ENCODE measurements at places on chromosomes 1 and 21. TPM values are rescaled to one million over a fixed set of nuclear protein-coding genes. Genes with fewer than 3 reads are reported as not detected.

GRCh38 chr1:174682419-174683008 lies 234.8 kb downstream of the GPR52 start:
- DNase-seq, result no peak
- peaks cover 15% of the 10 kb centered on the region for H3K4me1 ChIP-seq
- no peaks in the 10 kb centered on the region for H3K36me3 ChIP-seq
- no peak overlapping the region for H3K4me3 ChIP-seq
- H3K27ac ChIP-seq, result no peak overlapping the region

The ERICH3 gene
- not detected for total RNA-seq

The ETV3L gene
- 3.6 TPM for total RNA-seq

DNA sequence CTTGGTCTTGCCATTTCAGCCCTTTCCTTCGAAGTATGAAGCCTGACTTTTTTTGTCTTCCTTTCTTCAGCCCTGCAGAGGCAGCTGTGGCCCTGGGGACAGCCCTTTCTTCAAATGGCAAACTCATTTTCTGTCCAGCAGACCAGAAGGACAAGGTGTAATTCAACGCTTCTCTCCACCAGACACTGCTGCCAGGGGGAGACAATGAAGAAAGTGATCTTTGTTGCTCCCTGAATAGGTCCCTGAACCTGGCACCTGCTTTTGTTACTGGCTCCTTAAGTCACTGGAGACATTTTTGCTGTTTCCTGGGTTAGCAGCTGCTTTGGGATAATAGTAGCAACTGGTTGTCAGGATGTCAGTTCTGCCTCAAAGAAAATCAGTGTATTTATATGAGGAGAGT lies 50.8 kb upstream of the MACF1 start:
- DNase-seq, result no peak
- peaks cover 10% of the 10 kb centered on the region for H3K27me3 ChIP-seq
- no peaks in the 10 kb centered on the region for H3K36me3 ChIP-seq
- H3K27ac ChIP-seq, result no peak overlapping the region
- H3K4me1 ChIP-seq, result peaks cover 7% of the 10 kb centered on the region

GRCh38 chr1:84686223-84686622 lies 4.0 kb downstream of the SSX2IP start:
- H3K4me1 ChIP-seq, result peaks cover 35% of the 10 kb centered on the region
- H3K4me3 ChIP-seq, result peak overlapping the region; percentile 45
- H3K27ac ChIP-seq, result peak overlapping the region; percentile 52
- no peaks in the 10 kb centered on the region for H3K27me3 ChIP-seq

- DNase-seq, result no peak
- peaks cover 44% of the 10 kb centered on the region for H3K4me1 ChIP-seq
- no peak overlapping the region for H3K4me3 ChIP-seq
- H3K27me3 ChIP-seq, result no peaks in the 10 kb centered on the region
These were observed 126.5 kb downstream of the AKT3 start for GRCh38 chr1:243723458-243724043.

The MAP1LC3C gene
- total RNA-seq, result not detected

The RPL11 gene
- total RNA-seq, result 666 TPM

The COL11A1 gene
- total RNA-seq, result not detected

DNA sequence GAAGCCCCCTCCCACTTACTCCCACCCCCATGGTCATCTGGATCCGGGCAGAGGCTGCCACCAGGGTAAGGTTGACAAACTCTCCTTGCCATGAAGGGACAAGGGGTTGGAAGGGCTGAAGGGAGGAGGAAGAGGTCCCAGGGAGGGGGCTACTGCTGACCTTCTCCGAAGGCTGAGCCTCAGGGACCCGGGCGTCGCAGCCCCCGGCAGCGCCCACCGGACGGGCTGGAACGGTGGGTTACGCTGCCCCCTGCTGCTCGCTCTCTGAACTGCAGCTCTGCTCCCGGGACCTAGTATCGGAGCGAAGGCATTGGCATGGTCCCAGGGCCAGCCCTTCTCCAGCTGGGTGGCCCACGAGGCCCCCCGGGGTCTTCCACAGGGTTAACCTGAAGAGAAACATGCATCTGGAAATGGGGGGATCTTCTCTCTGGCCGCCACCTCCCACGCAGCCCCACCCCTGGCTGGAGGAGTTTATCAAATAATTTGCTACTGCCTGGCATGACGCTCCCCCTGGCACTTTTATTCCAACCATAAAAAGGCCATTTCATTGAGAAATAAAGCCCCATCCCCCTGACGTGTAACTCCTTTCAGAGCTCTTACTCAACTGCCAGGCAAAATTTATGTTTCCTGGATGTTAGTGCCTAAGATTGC lies 70.4 kb upstream of the TARDBP start:
- peaks cover 23% of the 10 kb centered on the region for H3K4me1 ChIP-seq
- H3K27ac ChIP-seq, result no peak overlapping the region
- no peak overlapping the region for H3K4me3 ChIP-seq
- no peaks in the 10 kb centered on the region for H3K36me3 ChIP-seq
- H3K27me3 ChIP-seq, result peaks cover 19% of the 10 kb centered on the region

DNA sequence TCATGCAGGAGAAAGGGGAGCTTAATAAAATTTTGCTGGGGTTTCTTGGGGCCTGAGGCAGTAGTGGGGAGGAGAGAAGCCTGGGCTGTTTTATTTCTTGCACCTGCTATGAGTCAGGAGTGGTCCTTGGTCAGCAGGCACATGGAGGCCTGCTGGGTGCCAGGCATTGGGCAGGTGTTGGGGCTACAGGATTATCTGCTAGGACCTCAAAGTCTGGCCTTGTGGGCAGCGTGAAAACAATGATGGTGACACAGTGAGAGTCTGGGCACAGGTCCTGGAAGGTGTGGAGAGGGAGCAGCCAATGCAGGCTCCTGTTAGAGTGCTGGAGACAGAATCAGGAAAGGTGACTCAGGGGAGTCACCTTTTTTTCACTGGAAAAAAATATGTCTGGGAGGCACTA lies 17.2 kb downstream of the ROR1 start:
- no peak overlapping the region for H3K27ac ChIP-seq
- H3K27me3 ChIP-seq, result peaks cover 12% of the 10 kb centered on the region

GRCh38 chr21:27700974-27701614 lies 734.2 kb upstream of the ADAMTS5 start:
- DNase-seq, result peak; percentile 69
- no peak overlapping the region for H3K4me3 ChIP-seq
- no peak overlapping the region for H3K27ac ChIP-seq
- no peaks in the 10 kb centered on the region for H3K4me1 ChIP-seq
- peaks cover 8% of the 10 kb centered on the region for H3K27me3 ChIP-seq
- H3K36me3 ChIP-seq, result no peaks in the 10 kb centered on the region

- peaks cover 19% of the 10 kb centered on the region for H3K4me1 ChIP-seq
- peak overlapping the region; percentile 99 for H3K4me3 ChIP-seq
- H3K36me3 ChIP-seq, result no peaks in the 10 kb centered on the region
- H3K27me3 ChIP-seq, result no peaks in the 10 kb centered on the region
These were observed 940 bp upstream of the ATAD3A start for GRCh38 chr1:1510912-1511532.

The ST6GALNAC5 gene
- total RNA-seq, result not detected

DNA sequence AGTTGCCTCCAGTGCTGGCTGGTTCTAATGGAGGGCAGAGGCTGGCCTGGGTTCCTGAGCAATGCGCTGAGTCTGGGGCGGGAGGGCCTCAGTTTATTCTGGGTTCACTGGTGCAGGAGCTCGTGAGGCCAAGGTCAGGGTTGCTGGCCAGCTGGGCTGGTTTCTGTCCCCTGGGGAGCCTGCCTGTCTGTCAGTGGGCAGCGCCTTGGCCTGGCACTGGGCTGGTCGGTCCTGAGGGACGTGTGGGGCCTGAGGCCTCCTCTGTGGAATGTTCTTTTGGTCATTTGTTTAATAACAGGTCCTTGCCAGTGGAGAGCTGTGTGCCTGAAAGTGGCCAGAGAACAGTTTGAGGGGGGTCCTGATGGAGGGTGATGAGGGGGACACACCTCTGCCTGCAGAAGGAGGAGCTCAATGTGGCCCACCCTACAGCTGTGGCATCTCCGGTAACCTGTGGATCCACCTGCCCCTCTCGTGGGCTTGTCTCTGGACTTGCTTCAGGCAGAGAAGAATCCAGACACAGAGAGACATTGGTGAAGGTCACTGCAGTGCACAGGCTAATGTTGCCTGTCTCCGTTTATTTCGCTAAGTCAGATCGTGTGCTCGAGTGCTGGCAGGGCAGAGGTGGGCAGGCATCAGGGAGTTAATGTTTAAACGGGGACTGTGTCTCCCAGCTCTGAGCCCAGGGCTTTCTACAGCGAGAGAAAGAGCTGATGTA lies 34.6 kb downstream of the COQ8A start:
- peak overlapping the region; percentile 54 for H3K27ac ChIP-seq
- peaks cover 9% of the 10 kb centered on the region for H3K36me3 ChIP-seq
- DNase-seq, result no peak
- H3K27me3 ChIP-seq, result no peaks in the 10 kb centered on the region

GRCh38 chr1:30638811-30639210 lies 84.6 kb downstream of the MATN1 start:
- no peak for DNase-seq
- no peaks in the 10 kb centered on the region for H3K4me1 ChIP-seq
- H3K4me3 ChIP-seq, result no peak overlapping the region
- H3K27me3 ChIP-seq, result peaks cover 6% of the 10 kb centered on the region

GRCh38 chr1:157955857-157956256 lies 37.6 kb upstream of the KIRREL1 start:
- no peaks in the 10 kb centered on the region for H3K4me1 ChIP-seq

The CNR2 gene
- total RNA-seq, result 2.1 TPM

DNA sequence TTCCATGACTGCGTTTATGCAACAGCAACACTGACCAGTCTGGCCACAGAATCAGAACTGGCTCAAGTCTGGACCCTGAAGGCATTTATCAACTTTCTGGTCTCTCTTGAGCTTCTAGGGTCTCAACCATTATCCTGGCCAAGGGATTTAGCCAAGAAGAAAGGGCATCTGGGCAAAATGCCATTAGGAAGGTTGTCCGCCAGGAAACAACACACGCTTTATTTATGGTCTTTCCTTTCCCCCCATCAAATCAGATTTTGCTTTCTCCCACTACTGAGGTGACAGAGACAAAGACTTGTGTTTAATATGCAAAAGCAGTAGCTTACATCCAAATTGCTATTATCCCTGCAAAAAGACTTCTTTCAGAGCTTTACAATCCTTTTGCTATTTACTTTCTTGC lies 81.6 kb upstream of the PPP2R5A start:
- H3K4me3 ChIP-seq, result no peak overlapping the region
- no peaks in the 10 kb centered on the region for H3K27me3 ChIP-seq
- H3K27ac ChIP-seq, result no peak overlapping the region
- H3K4me1 ChIP-seq, result no peaks in the 10 kb centered on the region

The SYNC gene
- not detected for total RNA-seq

DNA sequence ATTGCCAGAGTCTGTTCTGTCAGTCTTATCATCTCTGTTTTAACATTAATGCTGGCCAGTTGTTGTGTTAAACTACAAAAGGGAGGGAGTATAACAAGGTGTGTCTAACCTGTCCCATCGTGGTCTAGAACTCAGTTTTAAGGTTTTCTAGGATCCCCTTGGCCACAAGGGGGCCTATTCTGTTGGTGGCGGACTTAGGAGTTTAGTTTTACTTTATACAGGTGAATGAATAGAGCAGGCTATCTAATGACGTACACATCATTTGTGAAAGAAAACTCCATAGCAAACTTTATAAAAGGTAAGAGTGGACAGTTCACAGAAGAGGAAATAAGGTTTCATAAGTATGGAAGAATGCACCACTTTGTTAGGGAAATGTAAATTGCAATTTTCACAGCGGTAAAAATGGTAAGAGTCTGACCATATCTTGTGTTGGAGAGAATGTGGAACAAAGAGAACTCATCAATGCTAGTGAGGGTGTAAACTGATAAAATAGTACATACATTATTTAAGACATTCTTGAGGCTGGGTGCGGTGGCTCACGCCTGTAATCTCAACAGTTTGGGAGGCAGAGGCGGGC lies 2.5 kb upstream of the ATF6 start:
- peaks cover 8% of the 10 kb centered on the region for H3K36me3 ChIP-seq
- DNase-seq, result no peak
- no peaks in the 10 kb centered on the region for H3K27me3 ChIP-seq

DNA sequence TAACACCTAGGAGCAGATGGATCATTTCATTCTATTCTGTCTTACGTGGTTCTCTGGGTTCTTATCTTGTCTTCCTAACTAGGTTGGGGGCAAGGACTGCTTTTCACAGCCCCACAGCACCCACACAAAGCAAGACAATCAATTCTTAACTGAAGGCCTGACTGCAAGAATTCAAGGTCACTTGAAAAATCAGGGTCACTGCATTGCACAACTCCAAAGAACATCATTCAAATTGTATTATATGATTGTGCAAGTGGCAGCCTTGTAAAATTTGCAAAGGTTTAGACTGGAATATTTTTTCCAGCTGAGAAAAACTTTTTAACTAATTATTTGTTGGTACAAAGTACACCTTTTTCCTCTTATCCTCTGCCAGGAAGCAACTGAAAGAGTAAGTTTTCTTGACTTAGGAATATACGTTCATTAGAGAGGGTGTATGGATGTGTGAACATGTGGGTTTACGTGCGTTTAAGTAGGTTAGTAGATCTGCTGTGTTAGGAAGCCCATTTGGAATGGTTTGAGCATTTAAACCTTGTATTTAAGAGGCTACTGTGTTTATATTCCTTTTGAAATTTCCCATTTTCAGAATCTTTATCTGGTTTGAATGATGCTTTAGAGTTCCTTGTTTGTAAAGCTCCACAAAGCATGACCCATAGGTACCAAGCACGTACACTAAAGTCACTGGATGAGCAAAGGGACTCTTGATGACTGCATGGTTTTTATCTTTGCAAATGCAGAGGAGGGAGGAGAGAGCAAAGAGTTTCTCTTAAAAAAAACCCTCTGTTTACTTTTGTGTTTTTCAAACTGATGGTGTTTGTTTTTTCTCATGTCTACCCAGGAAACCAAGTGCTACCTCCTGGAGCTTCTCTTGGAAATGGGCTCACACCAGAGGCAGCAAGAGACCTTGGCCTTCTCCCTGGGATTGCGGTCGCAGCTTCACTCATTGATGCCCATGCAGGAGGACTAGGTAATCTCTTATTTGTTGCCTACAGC lies 214.9 kb downstream of the FGGY start:
- no peaks in the 10 kb centered on the region for H3K27me3 ChIP-seq
- H3K4me1 ChIP-seq, result peaks cover 3% of the 10 kb centered on the region
- no peak for DNase-seq
- H3K27ac ChIP-seq, result no peak overlapping the region
- H3K36me3 ChIP-seq, result no peaks in the 10 kb centered on the region
- no peak overlapping the region for H3K4me3 ChIP-seq

DNA sequence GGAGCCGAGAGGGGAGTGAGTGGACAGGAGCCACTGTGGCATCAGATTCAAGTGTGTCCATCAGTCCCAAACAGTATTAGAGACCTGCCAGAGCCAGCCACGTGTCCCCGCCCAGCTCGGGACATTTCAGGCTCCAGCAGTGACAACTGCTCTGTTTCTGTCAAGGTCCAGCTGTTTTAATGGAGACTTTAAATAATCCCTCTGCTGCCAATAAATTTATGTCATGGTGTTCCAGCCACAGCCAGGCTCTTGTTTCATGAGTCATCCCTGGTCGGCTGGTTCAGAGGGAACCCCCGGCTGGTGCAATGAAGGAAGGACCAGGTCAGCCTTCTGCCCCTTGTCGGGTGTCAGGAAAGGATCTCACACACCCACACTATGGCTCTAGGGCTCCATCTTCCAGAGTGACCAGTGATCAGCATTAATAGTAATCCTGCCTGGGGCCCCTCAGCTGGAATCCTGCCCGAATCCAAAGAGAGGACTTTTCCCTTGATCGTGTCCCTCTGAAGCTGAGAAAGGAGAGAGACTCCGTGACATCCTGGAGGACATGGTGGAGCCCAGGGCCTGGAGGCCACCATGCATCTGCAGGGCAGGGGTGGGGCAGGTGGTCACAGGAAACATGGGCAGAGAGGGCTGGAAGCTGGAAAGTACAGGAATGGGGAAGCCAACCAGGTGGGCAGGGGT lies 197.3 kb downstream of the MATN1 start:
- H3K4me3 ChIP-seq, result no peak overlapping the region
- H3K27ac ChIP-seq, result no peak overlapping the region
- H3K4me1 ChIP-seq, result no peaks in the 10 kb centered on the region
- peaks cover 24% of the 10 kb centered on the region for H3K27me3 ChIP-seq

The TNFRSF18 gene
- 295 TPM for total RNA-seq

The NBPF4 gene
- not detected for total RNA-seq
